ENCODE measurements at places on chromosomes 6 and 20. TPM values are rescaled to one million over a fixed set of nuclear protein-coding genes. Genes with fewer than 3 reads are reported as not detected.

REM1 gene
- 4.8 TPM for polyA plus RNA-seq

SEMG1 gene
- polyA plus RNA-seq: not detected

NR2E1 gene
- not detected for polyA plus RNA-seq

BIRC7 gene
- polyA plus RNA-seq: 0.18 TPM

SS18L1 gene
- polyA plus RNA-seq: 8.8 TPM

C20orf202 gene
- polyA plus RNA-seq: 0.09 TPM

SLC12A5 gene
- polyA plus RNA-seq: 1.5 TPM
